ENCODE measurements at places on chromosomes 7 and 10.

DNA sequence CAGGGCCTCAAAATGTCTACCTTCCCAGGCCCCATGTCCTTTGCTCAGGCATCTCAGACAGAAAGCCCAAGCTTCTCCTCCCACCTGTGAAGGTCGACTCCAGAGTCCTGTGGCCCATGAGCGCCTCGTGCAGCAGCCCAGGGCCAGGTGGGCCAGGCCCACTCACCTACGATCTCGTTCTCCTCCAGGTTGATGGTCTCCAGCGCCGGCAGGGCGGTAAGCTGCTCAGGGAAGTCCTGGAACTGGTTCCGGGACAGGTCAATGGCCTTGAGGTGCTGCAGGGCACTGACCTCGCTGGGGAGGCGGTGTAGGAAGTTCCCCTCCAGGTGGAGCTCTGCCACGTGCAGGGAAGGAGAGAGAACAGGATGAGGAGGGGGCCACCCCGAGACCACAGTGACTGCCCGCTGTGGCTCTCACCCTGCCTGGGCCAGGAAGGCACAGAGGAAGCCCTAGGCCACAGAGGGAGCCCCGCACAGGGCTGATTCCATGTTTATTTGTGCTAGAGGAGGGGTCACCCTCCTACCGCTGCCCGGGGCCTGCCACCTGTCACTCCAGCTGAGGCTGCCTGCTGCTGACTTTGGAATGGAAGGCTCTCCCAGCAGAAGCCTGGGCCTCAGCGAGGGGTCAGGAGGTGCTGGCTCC is 40.0 kb upstream of the NPFFR1 start:
- DNase-seq = no peak

DNA sequence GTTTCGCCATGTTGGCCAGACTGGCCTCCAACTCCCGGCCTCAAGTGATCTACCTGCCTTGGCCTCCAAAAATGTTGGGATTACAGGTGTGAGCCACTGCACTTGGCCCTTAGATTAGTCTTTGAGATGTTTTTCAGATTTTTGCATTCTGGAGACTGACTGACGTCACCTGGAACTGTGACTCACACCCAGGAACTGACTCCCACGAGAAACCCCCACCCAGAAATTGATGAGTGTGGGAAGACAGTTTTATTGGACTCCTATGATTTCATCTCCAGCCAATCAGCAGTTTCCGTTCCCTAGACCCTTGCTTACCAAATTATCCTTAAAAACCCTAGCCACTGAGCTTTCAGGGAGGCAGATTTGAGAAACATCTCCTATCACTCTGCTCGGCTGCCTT is 867.3 kb downstream of the TYW1 start:
- DNase-seq = no peak

- DNase-seq = no peak
These were observed 45.1 kb upstream of the ELMO1 start for GRCh38 chr7:37493810-37494209.

DNA sequence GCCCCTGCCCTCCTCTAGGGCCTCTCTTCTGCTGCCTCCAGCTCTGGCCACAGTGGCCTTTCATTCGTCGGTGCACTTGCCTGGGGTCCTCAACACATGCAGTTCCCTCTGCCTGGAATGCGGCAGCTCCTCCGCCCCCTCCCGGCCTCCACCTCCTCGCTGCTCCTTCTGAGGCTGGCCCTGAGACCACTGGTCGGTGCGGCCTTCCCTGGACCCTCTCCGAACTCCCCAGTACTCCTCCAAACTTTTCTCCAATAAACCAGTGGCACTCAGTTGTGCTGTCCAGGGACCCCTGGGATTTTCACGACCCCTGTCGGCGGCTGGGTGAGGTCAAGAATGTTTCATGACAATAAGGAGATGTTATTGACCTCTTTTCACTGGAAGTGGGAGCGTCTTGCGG is 53.5 kb downstream of the BMS1 start:
- DNase-seq = no peak

GRCh38 chr7:100034871-100035510 is 14.6 kb upstream of the ZSCAN21 start:
- DNase-seq = no peak

- DNase-seq = peak; percentile 86
These were observed 9.0 kb downstream of the SKIDA1 start for GRCh38 chr10:21516242-21517131.

- no peak for DNase-seq
These were observed 43.5 kb downstream of the ACSM6 start for GRCh38 chr10:95237376-95238170.

- DNase-seq = no peak
These were observed 50.1 kb upstream of the PRKAR1B start for GRCh38 chr7:776992-777727.

DNA sequence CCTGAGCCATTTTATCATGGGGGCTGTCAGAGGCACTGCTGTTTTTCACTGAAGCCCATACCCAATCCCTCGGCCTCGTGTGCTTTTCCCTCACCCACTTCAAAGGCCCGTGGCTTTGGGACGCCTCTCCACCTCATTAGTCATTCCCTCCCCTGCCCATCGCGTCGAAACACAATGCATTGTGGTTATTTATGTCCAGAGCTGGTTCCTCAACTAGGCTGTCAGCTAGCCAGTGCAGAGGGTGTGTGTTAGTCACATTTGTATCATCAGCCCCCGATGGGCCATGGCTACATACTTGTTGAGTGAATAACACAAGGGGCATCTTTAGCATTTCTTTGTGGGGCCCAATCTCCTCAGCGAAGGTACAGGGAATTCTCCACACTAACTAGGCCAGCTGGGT is 3.8 kb upstream of the CRCP start:
- DNase-seq = no peak

DNA sequence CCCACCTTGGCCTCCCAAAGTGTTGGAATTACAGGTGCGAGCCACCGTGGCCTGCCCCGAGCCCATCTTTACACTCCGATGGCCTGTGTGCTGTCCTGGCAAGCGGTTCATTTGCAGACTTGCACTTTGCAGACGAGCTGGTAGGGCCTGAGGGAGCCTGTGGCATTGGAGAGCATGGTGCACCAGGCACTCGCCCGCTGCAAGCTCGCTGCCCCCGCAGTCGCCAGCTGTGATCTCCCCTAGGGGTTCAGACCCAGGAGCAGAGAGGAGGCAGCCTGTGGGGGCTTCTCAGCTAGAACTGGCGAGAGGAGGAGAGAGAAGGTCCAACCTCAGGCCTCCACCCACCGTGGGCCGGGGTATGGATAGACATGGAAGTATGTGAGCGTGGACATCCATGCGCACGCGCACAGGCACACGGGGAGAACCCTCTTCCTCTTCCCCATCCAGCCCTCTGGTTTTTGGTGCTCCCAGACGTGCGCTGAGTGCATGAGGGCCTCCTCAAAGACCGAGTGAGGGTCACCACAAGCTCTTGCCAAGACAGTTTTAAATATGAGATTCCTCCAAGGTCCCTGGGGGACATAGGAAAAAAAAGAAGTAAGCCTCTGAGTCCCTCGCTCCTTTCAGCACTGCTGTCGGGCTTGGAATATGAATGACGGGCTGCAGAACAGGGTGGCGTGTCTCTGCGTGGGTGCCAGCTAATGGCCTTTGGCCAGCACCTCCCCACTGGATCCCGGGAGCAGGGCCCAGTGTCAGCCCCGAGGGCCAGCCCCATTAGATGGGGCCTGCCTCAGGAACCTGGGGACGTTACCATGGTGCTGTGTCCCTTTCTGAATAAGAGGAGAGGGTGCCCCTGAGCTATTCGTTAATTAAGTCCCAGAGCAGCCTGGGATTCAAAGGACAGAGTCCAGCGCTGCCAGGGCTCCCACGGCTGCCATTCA is 15.1 kb upstream of the TTYH3 start:
- no peak for DNase-seq

- DNase-seq = no peak
These were observed 163.3 kb upstream of the PRKCQ start for GRCh38 chr10:6743291-6743849.

- no peak for DNase-seq
These were observed 15.4 kb upstream of the FKBP9 start for GRCh38 chr7:32941681-32942414.

GRCh38 chr10:73756183-73756582 is 12.0 kb downstream of the SEC24C start:
- DNase-seq = no peak

DNA sequence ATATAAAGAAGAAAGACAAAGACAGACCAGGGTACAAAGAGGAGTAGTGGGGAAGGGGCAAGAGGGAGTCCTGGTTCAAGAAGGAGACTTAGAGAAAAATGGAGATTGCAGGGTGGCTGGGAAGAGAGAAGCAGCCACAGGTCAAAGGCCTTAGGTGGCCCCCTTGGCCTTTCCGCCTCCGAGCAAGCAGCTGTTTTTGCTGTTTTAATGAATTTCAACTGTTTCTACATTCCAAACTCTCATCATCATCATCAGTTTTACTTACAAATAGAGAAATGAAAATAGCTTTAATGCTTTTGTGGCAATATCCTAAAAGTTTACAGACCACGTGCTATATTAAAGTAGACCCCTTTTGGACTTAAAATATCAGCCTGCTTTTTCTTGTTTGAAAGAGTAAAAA is 399.7 kb downstream of the EXOC4 start:
- no peak for DNase-seq

DNA sequence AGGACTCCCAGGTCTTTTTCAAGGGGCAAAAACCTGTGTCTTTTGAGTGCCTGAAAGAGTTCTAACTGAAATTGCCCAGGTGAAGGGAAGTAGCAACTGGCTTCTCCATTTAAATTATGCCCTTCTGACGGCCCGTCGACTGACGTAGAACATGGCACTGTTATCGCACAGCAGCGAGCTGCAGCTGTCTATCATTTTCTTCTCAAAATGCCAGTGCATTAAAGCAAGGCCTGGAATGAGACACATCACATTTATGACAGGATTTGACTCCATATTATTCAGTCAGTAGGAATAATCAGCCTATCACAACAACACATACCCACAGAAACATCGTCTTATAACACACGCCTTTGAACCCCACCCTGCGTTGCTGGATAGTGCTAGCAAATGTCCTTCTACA is 69.7 kb downstream of the CELF2 start:
- no peak for DNase-seq

- DNase-seq = no peak
These were observed 89.3 kb downstream of the HIP1 start for GRCh38 chr7:75649462-75649861.

- DNase-seq = no peak
These were observed 156.8 kb upstream of the NFE2L3 start for GRCh38 chr7:25995216-25995615.

GRCh38 chr10:114825513-114826253 is 4.1 kb downstream of the FHIP2A start:
- peak; percentile 63 for DNase-seq

GRCh38 chr10:1362589-1363445 is 306.6 kb downstream of the WDR37 start:
- DNase-seq = no peak

DNA sequence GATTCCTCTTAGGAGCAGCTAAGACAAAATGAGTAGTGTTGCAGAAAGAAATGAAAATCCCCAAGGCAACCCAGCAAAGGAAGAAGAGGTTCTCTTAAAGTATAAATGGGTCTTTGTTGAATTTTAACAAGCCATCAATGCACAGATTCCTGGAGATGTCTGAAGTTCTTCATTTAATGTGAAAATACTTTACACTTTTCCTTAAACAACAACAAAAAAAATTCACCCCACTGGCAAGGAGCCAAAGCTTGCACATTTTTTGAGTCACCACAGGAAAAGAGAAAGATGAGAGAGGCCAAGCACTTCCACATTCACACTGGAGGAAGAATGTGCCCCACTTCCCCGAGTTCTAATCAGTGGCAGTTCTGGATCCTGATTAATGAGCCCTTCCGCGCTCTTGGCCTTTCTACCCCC is 286.4 kb upstream of the MEOX2 start:
- DNase-seq = no peak

GRCh38 chr10:112040696-112041095 is 142.9 kb downstream of the GPAM start:
- DNase-seq = no peak

GRCh38 chr10:49131507-49132361 is 2.1 kb downstream of the FAM170B start:
- DNase-seq = peak; percentile 21

- no peak for DNase-seq
These were observed 174.4 kb downstream of the PRKCQ start for GRCh38 chr10:6405713-6406112.

- DNase-seq = no peak
These were observed 133.1 kb downstream of the BBS9 start for GRCh38 chr7:33262476-33262875.

GRCh38 chr7:157019718-157020451 is 9.4 kb upstream of the MNX1 start:
- DNase-seq = no peak

- no peak for DNase-seq
These were observed 12.5 kb downstream of the ASNS start for GRCh38 chr7:97859606-97860204.

GRCh38 chr7:46522354-46522906 is 601.4 kb upstream of the IGFBP3 start:
- DNase-seq = no peak

DNA sequence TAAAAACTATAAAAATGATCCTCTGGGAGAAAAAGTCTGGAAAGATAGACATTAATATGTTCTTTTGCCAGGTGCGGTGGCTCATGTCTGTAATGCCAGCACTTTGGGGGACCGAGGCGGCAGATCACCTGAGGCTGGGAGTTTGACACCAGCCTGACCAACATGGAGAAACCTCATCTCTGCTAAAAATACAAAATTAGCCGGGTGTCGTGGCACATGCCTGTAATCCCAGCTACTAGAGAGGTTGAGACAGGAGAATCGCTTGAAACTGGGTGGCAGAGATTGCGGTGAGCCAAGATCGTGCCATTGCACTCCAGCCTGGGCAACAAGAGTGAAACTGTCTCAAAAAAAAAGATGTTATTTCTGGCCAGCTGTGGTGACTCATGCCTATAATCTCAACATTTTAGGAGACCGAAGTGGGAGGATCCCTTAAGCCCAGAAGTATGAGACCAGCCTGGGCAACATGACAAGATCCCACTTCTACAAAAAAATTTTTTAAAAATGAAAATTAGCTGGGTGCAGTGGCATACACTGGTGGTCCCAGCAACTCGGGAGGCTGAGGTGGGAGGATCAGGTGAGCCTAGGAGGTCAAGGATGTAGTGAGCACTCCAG is 101.9 kb upstream of the LRRN3 start:
- no peak for DNase-seq

GRCh38 chr7:103573479-103574058 is 127.6 kb upstream of the SLC26A5 start:
- no peak for DNase-seq

DNA sequence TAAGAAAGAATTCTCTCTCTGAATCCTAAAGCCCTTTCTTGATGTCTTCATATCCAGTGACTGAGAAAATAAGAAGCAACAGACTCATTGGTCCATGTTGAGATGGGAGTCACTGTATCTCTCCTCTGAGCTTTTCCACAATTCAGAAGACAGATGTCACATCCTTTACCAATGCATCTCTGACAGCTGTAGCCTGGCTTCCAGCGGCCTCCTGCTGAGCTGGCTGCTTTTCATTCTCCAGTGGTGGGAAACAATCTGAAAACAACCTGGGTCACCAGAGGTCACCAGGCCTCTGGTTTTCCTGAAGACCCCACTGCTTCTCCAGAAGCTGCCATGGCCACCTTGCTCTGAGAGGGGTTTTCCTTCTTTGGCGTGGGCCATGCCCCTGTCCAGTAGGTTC is 18.3 kb upstream of the RPA3 start:
- no peak for DNase-seq

- DNase-seq = no peak
These were observed 59.4 kb downstream of the CUZD1 start for GRCh38 chr10:122786269-122786668.

GRCh38 chr7:22651534-22652243 is 75.3 kb upstream of the IL6 start:
- no peak for DNase-seq

All from gastrocnemius medialis (tissue), 4 donors.